CD4-positive, alpha-beta T cell treated with Interferon gamma for 1 hour (primary cell): ENCODE measurements at places on chromosomes 13 and 19.

DNA sequence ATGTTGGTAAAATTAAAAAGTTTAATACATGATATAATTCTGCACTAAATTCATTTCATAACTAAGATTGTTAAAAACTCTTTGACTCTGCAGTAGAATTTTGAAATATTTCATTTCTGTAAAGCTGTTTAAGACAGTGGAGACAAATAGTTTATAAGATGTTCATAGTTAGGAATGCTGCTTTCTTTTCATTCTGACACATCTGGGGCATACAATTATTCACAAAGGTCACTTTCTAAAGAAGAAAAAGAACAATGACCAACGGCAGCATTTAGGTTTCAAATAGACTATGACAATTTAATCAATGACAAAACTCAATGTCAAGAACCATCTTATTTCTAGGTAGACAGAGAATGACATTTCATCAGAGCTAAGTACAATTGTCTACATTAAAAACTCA is 1422.1 kb downstream of the PCDH9 start:
- DNase-seq, result no peak

- no peak for DNase-seq
Measured at GRCh38 chr19:11252665-11253355, 9.5 kb downstream of the DOCK6 start.

DNA sequence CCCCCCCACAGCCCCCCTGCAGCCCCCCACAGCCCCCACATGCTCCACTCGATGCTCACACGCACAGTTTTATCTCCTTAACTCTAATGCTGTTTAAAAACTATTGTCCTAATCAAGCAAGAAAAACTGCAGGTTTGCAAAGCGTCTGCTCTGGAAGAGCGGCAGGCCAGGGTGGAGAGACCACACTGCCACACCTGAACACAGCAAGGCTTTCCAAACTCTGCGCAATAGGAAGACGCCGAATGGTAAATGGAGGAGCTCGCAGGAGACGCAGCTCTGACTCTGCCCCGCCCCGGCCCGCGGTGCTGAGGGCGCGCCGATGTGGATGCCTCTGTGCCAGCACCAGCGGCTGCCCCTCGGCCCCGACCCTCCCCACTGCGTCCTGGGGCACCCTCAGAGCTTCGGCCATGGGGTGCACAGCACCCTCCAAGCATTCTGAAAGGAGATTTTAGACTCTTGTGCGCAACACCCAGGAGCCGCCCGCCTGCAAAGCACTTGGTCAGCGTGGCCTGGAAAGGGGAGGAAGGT is 32.4 kb downstream of the RASA3 start:
- DNase-seq, result peak; percentile 0

- DNase-seq, result no peak
Measured at GRCh38 chr13:31227063-31227462, 27.3 kb downstream of the B3GLCT start.

DNA sequence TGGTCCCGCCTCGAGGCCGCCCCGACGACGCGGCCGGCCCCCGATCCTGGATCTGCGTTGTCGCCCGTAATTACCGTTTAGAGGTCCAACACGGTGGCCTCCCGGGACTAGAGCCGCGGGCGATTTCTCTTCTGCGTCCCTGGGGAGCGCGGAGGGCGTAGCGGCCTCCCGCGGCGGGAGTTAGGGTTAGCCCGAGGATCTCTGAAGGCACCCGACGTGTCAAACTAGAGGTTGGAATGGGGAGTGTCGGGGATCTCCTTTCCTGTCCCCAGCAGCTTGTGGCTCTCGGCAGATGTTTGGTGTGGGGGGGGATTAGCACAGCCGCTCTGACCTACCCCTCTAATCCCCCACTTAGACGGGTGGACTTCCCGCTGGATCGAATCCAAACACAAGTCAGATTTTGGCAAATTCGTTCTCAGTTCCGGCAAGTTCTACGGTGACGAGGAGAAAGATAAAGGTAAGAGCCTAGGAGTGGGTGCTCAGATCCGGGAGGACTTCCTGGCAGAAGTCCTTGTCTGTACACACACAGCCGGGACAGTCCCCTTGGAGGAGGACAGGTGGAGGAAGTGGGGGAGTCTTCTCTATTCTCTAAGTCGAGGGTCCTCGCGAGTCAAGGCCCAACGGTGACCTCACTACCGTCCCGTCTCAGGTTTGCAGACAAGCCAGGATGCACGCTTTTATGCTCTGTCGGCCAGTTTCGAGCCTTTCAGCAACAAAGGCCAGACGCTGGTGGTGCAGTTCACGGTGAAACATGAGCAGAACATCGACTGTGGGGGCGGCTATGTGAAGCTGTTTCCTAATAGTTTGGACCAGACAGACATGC is 581 bp downstream of the CALR start:
- DNase-seq, result peak; percentile 42

DNA sequence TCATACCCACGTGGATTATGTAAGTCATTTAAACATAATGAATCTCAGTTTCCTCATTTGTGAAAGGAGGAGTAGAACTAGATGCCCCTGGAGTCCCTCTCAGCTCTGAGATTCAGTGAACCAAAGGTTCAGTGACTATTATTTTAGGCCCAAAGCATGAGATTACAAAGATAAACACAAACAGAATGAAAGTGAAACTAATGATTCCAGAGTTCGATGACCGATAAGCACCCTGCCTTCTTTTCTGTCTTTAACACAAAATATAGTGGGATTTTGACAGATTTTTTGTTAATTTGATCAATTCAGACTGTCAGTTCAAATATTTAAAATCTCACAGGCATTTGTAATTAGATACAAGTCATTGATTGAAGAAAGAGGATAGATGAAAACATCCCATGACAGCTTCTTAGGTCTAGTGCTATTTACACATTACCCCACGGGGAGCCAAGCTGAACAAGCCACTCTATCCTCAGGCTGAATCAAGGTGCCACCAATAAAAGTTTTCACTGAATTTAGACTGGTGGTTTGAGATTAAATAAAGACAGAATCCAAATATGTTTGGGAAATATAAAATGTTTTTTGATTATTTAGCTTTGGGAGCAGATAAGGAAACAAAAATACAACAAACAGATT is 64.6 kb upstream of the RAP2A start:
- DNase-seq, result no peak

GRCh38 chr19:2181633-2181997 is 17.9 kb downstream of the DOT1L start:
- DNase-seq, result no peak

DNA sequence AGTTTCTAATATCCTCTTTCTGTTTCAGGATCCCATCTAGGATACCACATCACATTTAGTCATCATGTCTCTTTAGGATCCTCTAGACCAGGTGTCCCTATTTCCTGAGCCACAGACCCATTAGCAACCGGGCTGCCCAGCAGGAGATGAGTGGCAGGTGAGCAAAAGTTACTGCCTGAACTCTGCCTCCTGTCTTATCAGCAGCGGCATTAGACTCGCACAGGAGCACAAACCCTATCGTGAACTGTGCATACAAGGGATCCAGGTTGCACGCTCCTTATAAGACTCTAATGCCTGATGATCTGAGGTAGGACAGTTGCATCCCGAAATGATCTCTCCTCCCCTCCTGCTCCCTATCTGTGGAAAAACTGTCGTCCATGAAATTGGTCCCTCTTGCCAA is 7.8 kb upstream of the CEBPG start:
- no peak for DNase-seq

- no peak for DNase-seq
Measured at GRCh38 chr13:83183439-83184149, 698.7 kb downstream of the SLITRK1 start.

- no peak for DNase-seq
Measured at GRCh38 chr19:30870876-30871275, 478.4 kb downstream of the TSHZ3 start.

DNA sequence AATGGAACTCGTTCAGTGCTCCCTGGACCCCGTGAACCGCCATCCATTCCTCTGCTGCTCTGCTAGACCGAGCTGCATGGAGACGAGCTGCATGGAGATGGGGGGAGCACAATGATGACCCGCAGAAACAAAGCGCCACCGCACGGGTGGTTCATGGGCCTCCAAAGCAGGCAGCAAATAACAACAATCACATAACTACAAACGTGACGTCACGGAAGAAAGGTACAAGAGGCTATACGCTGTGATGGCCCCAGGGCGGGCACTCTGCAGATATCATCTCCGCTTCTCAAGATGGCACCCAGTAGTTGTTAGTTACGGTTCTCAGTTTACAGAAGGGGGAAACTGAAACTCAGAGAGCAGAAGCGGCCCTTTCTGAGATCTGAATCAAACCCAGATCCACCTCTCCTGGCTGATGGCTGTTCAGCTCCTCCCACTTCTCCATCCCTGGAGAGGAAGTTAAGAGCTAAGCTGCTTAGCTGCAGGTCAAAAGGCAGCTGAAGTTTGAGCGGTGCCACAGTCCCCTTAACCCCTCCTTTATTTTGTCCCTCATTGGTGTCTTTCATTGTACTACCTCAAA is 1.7 kb downstream of the ATP13A1 start:
- DNase-seq, result peak; percentile 68

DNA sequence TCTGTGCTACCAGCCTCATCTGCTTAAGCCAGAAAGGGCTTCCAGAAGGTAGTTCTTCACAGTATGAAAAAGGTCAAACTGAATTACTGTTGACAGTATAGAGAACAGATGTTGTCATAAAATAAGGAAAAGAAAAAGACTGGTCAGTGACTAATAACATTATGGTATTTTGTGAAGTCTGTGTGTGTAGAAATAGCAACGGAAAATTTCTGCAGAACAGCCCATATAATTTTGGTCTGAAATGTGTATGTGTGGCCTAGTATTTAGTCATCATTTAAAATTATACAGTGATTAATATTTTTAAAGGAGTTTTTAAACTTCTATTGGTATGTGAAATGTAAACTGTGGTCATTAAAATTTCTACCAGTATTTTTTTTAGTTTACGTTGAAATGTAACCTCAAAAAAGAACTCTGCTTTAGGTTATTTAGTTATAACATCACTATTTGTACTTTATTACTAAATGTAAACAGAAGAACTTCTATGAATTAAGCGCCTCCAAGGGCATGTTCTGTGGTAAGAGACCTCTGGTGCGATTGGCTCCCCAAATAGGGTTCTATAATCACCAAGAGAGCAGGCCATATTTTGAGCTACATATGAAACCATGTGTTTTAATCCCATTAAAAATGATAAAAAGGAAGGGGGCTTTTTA is 3.3 kb upstream of the GPR183 start:
- no peak for DNase-seq
